ENCODE measurements at places on chromosomes 3 and 15. TPM values are rescaled to one million over a fixed set of nuclear protein-coding genes. Genes with fewer than 3 reads are reported as not detected.

- H3K4me3 ChIP-seq = no peak overlapping the region
- H3K27ac ChIP-seq = no peak overlapping the region
- H3K4me1 ChIP-seq = no peaks in the 10 kb centered on the region
- no peaks in the 10 kb centered on the region for H3K27me3 ChIP-seq
- no peak for DNase-seq
- H3K36me3 ChIP-seq = no peaks in the 10 kb centered on the region
Measured at GRCh38 chr3:135082706-135083105, 287.6 kb downstream of the EPHB1 start.

- H3K27ac ChIP-seq = no peak overlapping the region
- H3K27me3 ChIP-seq = no peaks in the 10 kb centered on the region
- no peaks in the 10 kb centered on the region for H3K36me3 ChIP-seq
- no peak for DNase-seq
- H3K4me1 ChIP-seq = no peaks in the 10 kb centered on the region
Measured at GRCh38 chr3:69746119-69746518, 6.9 kb downstream of the MITF start.

Gene AP3B2
- 4.7 TPM for total RNA-seq

- H3K4me1 ChIP-seq = no peaks in the 10 kb centered on the region
- no peak for DNase-seq
- H3K27ac ChIP-seq = no peak overlapping the region
- H3K27me3 ChIP-seq = no peaks in the 10 kb centered on the region
- no peak overlapping the region for H3K4me3 ChIP-seq
Measured at GRCh38 chr15:37245358-37245757, 145.0 kb upstream of the MEIS2 start.

DNA sequence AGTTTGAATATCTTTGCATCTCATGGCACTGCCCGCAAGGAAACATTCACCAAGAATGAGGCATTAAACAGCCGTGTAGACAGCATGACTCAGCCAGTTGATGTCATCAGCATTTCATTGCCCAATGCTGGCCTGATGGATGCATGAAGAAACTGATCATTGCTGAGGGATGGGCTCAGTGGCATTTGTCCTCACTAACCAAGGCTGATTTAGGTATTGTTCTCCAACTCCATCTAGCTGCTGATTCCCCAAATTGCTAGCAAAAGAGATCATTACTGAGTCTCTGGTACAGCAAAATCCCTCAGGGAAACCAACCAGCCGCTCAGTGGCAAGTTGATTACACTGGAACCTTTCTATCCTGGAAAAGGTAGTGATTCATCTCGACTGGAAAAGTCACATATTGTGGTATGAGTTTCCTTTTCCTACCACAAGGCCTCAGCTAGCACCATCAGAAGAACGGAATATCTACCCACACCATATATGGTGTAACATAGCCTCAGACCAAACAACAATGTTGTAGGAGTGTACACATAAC, 186.5 kb upstream of the GAP43 start:
- H3K27ac ChIP-seq = no peak overlapping the region
- H3K4me3 ChIP-seq = no peak overlapping the region
- H3K36me3 ChIP-seq = no peaks in the 10 kb centered on the region

DNA sequence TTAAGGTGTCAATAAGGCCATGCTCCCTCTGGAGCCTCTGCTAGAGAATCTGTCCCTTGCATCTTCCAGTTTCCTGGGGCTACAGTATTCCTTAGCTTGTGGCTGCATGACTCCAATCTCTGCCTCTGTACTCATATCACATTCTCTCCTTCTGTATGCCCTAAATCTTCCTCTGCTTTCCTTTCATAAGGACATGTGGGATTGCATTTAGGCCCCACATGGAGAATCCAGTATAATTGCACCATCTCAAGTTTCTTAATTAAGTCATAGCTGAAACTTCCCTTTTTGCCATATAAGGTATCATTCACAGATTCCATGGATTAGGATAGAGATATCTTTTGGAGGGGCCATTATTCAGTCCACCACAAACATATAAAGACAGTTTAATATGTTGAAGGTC, 409.8 kb upstream of the TMCO5A start:
- no peaks in the 10 kb centered on the region for H3K4me1 ChIP-seq
- H3K27ac ChIP-seq = no peak overlapping the region
- no peak overlapping the region for H3K4me3 ChIP-seq
- no peaks in the 10 kb centered on the region for H3K36me3 ChIP-seq
- DNase-seq = no peak

Gene HRG
- 0.35 TPM for total RNA-seq

GRCh38 chr15:66433726-66434125, 47.0 kb downstream of the MAP2K1 start:
- no peaks in the 10 kb centered on the region for H3K27me3 ChIP-seq
- H3K4me3 ChIP-seq = no peak overlapping the region
- DNase-seq = no peak
- no peaks in the 10 kb centered on the region for H3K36me3 ChIP-seq
- H3K27ac ChIP-seq = no peak overlapping the region
- no peaks in the 10 kb centered on the region for H3K4me1 ChIP-seq

Gene POPDC2
- total RNA-seq = 3.2 TPM

Gene ATP1B3
- total RNA-seq = 110 TPM

DNA sequence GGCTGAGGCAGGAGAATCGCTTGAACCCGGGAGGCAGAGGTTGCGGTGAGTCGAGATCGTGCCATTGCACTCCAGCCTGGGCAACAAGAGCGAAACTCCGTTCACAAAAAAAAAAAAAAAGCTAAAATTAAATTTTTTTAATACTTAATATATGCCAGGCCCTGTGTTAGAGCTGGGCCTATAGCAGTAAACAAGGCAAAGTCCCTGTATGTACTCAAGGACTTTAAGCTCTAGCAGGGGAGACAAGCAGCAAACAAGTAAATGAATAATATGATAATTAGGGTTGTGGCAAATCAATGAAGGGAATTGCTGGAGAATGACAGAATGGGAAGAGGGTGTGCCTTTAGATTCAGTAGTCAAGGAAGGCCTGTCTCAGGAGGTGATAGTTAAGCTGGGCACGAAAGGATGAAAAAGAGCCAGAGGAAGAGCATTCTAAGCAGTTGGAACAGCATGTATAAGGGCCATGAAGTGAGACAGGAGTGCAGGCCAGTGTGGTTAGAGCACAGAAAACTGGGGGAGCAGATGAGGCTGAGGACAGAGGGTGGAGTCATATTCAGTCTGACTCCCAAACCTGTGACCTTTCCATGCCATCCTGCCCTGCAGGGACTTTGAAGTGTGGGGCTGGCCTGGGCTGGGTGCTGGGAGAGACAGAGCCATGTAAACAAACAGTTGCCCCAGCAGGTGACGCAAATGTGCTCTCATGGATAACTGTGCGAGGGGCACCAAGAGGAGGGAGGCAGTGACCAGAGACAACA, 6.6 kb upstream of the RAF1 start:
- H3K27ac ChIP-seq = no peak overlapping the region
- DNase-seq = no peak
- H3K4me3 ChIP-seq = no peak overlapping the region
- H3K27me3 ChIP-seq = no peaks in the 10 kb centered on the region
- no peaks in the 10 kb centered on the region for H3K4me1 ChIP-seq

DNA sequence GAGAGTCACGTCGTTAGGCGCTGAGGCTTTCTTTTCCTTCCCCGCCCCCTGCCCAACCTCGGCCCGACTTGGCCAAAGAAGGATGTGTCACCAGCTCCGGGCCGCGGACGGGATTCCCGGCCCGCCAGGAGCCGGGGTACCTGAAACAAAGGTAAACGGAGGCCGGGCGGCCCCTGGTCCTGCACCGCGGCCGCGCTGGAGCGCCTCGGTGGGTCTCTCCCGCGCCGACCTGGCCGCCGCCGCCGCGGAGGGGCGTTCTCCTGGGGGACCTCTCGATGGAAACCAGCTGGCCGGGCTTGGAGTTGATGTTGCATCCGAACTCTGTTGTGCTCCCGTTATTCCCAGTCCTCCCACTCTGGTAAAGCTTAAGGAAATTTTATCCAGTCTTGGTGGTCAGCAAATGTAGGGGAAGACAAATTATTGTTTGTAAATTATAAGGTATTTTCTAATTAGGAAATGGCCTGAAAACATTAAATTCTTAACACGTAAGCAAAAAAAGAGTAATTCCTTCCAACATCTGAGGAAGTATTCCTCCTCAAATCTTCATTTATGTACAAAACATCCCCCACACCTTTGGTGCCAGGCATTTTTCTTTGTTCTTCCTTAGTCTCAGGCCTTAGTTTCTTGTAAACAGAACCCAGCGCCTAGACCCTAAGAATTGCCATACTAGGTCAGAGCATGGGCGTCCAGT, 888 bp downstream of the PPP2R3A start:
- DNase-seq = peak; percentile 73
- peaks cover 25% of the 10 kb centered on the region for H3K4me1 ChIP-seq
- no peaks in the 10 kb centered on the region for H3K27me3 ChIP-seq
- H3K27ac ChIP-seq = peak overlapping the region; percentile 94

Gene GOLGA6D
- total RNA-seq = not detected

DNA sequence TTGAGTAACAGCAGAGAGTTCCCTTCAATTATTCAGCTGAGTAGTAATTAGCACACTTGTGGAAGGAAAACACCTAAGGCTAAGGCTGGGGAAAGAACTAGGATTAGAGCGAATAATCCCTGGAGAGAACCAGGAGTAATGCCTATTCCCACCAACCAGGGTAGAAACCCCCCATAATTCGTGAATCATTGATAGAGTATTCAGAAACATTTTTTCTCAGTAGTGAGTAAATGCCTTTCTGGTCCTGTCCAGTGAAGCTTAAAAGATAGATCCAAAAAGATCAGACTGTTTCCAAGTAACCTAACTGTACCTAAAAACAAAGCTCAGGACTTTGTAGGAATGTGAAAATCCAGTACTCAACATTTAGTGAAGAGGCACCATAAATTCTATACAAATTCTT, 71.2 kb downstream of the DGKG start:
- no peaks in the 10 kb centered on the region for H3K27me3 ChIP-seq
- no peak for DNase-seq
- H3K4me1 ChIP-seq = no peaks in the 10 kb centered on the region
- no peaks in the 10 kb centered on the region for H3K36me3 ChIP-seq
- no peak overlapping the region for H3K27ac ChIP-seq

DNA sequence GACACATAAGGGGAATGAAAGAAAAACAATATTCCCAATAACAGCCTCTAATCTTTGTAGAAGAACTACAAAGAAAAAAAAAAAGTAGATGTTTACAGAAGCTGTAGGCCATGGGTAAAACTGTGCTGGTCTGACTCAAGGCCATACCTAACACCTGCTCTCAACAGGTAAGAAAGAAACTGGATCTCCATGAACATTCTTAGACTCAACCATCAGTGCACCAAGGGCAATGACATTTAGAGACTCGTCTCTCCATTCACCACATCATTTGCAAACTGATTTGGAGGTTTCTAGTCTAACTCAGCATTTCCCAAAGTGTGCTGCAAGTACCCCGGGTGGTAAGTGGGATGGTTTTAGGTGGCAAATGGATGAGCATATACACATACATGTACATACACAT, 164.2 kb downstream of the FOXP1 start:
- H3K27me3 ChIP-seq = no peaks in the 10 kb centered on the region
- H3K36me3 ChIP-seq = no peaks in the 10 kb centered on the region
- H3K27ac ChIP-seq = no peak overlapping the region

Gene ZNF280D
- 50.0 TPM for total RNA-seq

Gene NANOGP8
- 1.3 TPM for total RNA-seq

Gene ZBTB11
- total RNA-seq = 14.1 TPM

Gene ARMC8
- total RNA-seq = 47.3 TPM

Gene MST1R
- total RNA-seq = 29.6 TPM

DNA sequence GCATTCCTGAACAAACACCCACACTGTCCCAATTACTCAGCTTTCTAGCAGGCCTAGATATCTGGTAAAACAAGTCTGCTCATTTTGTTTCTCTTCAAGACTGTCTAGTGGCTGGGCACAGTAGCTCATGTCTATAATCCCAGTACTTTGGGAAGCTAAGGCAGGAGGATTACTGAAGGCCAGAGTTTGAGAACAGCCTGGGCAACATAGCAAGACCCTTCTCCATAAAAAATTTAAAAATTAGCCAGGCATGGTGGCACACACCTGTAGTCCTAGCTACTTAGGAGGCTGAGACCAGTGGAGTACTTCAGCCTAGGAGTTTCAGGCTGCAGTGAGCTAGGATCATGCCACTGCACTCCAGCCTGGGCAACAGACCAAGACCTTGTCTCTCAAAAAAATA, 6.2 kb upstream of the PTPN23 start:
- no peak overlapping the region for H3K4me3 ChIP-seq
- DNase-seq = no peak
- H3K27ac ChIP-seq = no peak overlapping the region
- H3K36me3 ChIP-seq = no peaks in the 10 kb centered on the region

DNA sequence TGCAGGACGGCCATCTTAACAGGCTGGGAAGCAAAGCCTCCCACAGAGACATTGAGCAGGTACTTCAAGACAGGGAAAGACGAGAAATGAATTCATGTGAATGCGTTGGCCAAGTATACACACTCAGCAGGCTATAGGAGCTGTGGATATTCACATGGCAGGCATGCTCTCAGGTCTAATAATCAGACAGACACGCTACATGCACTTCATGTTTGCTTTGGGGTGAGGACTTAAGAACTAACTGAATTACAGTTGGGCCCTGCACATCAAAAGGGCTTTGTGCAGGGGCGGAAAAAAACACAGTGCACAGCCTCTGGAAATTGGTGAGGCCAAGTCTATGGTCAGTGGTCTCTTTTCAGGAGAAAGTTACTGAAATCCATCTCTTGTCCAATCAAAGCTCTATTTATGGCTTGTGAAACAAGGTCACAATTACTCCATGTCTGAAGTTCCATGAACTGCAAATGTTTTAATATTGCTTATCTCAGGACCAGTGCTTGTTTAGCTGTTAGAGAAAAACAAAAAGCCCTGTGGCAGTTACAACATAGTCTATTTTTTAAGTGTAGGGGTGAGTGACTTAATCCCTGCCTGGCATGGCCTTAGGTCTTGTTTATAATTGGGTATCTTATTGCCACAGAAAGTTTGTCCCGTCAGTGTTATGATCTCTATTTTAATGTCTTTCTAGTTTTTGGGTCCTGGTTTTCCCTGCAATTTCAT, 100.6 kb upstream of the GOLGA6L6 start:
- no peaks in the 10 kb centered on the region for H3K4me1 ChIP-seq
- H3K27ac ChIP-seq = no peak overlapping the region
- no peak overlapping the region for H3K4me3 ChIP-seq
- DNase-seq = no peak
- no peaks in the 10 kb centered on the region for H3K27me3 ChIP-seq
- H3K36me3 ChIP-seq = no peaks in the 10 kb centered on the region

DNA sequence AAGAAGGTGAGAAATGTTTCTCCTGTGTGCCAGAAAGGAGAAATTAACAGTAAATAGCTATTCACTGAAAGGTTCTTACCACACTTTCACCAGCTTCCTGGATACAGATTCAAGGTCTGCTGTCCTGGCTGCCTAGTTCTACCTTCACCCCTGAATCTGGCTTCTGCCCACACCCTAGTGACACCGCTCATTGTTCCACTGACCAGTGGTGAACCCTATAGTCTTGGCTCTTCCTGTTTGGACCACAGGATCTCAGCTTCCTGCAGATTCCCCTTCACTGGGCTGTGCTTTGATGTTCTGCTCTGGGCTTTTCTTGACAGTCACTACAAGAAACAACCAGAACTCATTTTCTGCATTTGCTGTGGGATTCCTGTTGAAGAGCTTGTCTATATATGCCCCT, 250.0 kb downstream of the XXYLT1 start:
- H3K4me1 ChIP-seq = no peaks in the 10 kb centered on the region
- H3K27me3 ChIP-seq = no peaks in the 10 kb centered on the region
- H3K4me3 ChIP-seq = no peak overlapping the region
- H3K36me3 ChIP-seq = no peaks in the 10 kb centered on the region

- H3K27ac ChIP-seq = no peak overlapping the region
- H3K4me1 ChIP-seq = no peaks in the 10 kb centered on the region
- H3K4me3 ChIP-seq = no peak overlapping the region
- peaks cover 51% of the 10 kb centered on the region for H3K36me3 ChIP-seq
Measured at GRCh38 chr3:130679218-130679617, 67.4 kb downstream of the PIK3R4 start.

- DNase-seq = no peak
- no peaks in the 10 kb centered on the region for H3K27me3 ChIP-seq
- H3K27ac ChIP-seq = no peak overlapping the region
- H3K4me1 ChIP-seq = no peaks in the 10 kb centered on the region
- H3K4me3 ChIP-seq = no peak overlapping the region
Measured at GRCh38 chr3:180747805-180748361, 68.6 kb upstream of the CCDC39 start.
